ENCODE measurements at places on chromosomes 2 and 18. TPM values are rescaled to one million over a fixed set of nuclear protein-coding genes. Genes with fewer than 3 reads are reported as not detected.

GRCh38 chr2:233063269-233063975, 3.3 kb downstream of the INPP5D start:
- peak; percentile 28 for DNase-seq

IKZF2 gene
- total RNA-seq: 12.9 TPM

RESP18 gene
- not detected for total RNA-seq

AQP12B gene
- not detected for total RNA-seq

DNA sequence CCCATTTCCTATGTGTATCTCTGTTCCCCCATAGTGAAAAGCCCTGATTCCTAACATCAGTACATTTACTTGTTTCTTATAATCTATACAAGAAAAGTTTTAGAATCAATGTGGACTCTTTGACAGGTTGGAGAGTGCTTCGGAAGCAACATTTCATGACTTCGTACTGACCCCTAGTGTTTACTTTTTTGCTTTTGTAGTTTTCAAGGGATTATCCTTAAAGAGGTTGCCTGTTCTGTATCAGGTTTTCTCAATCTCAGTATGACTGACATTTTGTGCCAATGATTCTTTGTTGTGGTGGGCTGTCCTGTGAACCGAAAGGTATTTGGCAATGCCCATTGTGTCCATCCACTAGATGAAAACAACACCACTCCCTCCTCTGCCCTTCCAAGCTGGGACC, 43.3 kb upstream of the SERPINB2 start:
- no peak for DNase-seq

- DNase-seq: no peak
Observed at GRCh38 chr2:105387225-105387624, 11.6 kb downstream of the FHL2 start.

MAPRE2 gene
- 74.0 TPM for total RNA-seq

GRCh38 chr2:120871881-120872620, 136.4 kb downstream of the GLI2 start:
- DNase-seq: no peak

NEURL3 gene
- 0.16 TPM for total RNA-seq

GRCh38 chr2:97869722-97870346, 125.9 kb downstream of the TMEM131 start:
- DNase-seq: no peak

DNA sequence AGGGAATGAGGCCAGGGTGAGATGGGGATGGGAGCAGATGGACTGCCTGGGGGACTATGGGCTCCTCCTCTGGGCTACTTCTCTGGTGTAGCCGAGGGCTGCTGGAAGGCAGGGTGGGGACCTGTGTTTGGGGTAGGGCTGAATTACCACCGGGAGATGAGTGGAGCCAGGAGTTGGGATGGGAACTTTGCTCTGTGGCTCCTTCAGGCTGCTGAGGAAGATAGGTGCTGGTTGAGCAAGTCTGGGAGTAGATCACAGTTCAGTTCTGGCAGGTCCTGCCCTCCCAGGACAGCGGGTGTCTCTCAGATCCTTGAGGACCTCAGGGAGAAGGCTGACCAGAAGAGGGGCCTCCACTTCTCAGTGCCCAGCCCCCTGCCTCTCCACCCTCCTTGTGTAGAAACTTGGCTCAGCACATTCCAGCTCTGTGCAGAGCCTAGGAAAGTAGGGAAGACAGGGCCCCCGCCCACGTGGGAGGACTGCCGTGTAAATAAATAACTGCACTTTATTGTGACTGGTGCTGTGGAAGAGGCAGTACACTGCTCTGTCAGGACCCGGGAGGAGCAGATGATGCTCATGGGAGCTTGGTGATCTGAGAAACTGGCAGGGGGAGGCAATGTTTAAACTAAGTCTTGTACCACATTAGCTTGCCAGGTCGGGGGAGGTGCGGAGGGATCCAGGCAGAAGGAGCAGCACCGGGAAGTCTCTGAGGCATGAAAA, 15.3 kb downstream of the TET3 start:
- no peak for DNase-seq

PLCL1 gene
- 0.22 TPM for total RNA-seq

HOXD1 gene
- total RNA-seq: not detected

DNA sequence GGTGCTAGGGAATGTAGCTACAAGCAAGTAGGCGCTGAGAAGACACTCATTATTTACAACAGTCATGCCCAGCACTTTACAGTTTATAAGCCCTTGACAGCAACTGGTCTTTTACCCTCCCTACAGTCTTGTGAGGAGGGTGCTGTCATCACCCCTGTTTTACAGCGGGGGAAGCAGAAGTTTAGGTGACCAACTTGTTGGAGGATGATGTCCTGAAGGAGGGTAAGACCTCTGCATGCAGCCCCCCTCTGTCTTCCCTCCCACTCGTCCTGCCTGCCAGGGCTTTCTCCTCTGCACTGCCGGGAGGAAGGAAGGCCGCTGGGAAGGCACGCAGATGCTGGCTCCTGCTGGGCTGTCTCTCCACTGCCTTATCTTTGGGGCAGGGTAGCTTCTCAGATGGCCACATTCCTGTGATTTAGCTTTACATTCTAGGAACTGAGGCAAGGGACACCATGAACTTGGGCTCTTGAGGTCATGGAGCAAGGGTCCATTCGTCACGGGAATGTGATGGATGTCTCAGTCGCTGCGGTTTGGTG, 972 bp downstream of the IL1R1 start:
- no peak for DNase-seq

MALL gene
- 0.42 TPM for total RNA-seq
